ENCODE measurements at places on chromosomes 2 and 18. TPM values are rescaled to one million over a fixed set of nuclear protein-coding genes. Genes with fewer than 3 reads are reported as not detected.
A peak's percentile ranks its signal among the peaks of the same experiment; 100 is the strongest.

DNA sequence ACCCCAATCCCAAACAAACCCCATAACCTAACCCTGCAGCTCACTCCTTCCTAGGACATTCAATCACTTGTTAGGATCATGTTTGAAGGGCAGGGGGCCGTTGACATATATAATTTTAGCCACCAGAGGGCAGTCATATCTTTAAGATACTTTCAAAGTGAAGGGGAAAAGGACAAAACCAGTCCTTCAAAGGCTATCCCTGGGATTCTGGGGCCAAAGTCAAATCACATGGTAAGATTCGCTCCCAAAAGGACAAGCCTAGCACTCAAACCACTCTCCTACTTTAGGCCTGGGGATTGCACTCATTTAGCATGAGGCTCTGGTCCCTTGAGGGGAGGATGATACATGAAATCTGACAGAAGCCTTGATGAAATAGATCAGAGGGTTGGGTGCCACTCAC lies 44.6 kb downstream of the HAUS1 start:
- peak; percentile 69 for DNase-seq
- H3K27me3 ChIP-seq, result no peaks in the 10 kb centered on the region
- no peaks in the 10 kb centered on the region for H3K36me3 ChIP-seq

- DNase-seq, result no peak
- no peaks in the 10 kb centered on the region for H3K27me3 ChIP-seq
- H3K4me1 ChIP-seq, result no peaks in the 10 kb centered on the region
- H3K4me3 ChIP-seq, result no peak overlapping the region
- H3K27ac ChIP-seq, result no peak overlapping the region
Observed at GRCh38 chr2:240245184-240245583, 104.7 kb upstream of the OTOS start.

STARD6 gene
- total RNA-seq, result not detected

- H3K27ac ChIP-seq, result no peak overlapping the region
- no peak overlapping the region for H3K4me3 ChIP-seq
- DNase-seq, result no peak
- H3K4me1 ChIP-seq, result peaks cover 4% of the 10 kb centered on the region
- H3K27me3 ChIP-seq, result no peaks in the 10 kb centered on the region
Observed at GRCh38 chr2:233375490-233376314, 21.4 kb downstream of the DGKD start.

ZNF892 gene
- total RNA-seq, result 1.4 TPM

RFTN2 gene
- total RNA-seq, result 4.8 TPM

DNA sequence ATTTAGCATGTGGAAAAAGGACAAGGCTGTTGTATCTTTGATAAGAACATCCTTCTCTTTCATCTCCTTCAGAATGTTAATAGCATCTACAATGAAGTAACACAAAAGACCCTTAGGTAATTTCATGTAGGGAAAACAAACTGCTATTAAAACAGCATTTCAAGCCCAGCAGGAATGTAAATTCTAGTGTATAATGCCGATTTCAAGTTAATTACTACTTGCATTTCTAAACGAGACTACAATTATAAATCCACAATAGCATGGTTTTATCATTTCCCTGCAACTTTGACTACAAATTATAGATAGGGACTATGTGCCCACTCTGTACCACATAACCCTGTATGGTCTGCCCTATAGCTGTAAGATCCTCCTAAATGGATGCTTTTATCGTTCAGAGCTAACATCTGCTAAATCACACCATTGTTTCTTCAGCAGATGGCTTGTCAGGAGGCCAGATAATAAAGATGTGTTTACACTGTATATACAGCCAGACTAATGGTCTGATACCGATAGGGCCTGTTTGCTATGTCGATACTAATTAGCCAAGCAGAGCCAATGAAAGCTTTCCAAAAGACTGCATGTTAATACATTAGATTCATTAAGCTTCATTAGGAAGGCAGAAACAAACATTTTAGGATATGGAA lies 51.9 kb downstream of the LRPPRC start:
- DNase-seq, result no peak
- no peak overlapping the region for H3K4me3 ChIP-seq
- no peak overlapping the region for H3K27ac ChIP-seq
- H3K4me1 ChIP-seq, result no peaks in the 10 kb centered on the region
- H3K27me3 ChIP-seq, result no peaks in the 10 kb centered on the region
- peaks cover 52% of the 10 kb centered on the region for H3K36me3 ChIP-seq

TUBA4B gene
- total RNA-seq, result not detected

LOXHD1 gene
- total RNA-seq, result not detected

GLB1L gene
- total RNA-seq, result 1.8 TPM

DNA sequence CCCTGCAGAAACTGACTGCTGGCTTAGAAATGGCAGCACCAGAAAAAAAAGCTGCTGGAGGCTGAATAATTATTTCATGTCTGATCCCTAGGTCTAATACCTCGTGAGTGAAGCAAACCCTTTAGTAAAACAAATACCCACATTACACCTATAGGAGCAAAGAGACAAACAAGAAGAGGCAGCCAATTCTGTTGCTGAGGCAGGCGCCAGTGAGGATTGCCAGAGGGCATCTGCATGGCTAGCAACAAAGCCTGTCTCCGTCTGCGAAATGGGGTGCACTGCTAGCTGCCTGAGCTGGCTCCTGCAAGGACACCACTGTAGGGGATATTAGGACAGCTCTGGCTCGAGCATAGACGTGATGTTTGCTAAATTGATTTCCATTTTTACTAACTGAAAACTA lies 509.7 kb downstream of the TDRD15 start:
- H3K4me1 ChIP-seq, result no peaks in the 10 kb centered on the region
- H3K27ac ChIP-seq, result no peak overlapping the region
- no peak for DNase-seq
- no peak overlapping the region for H3K4me3 ChIP-seq
- H3K27me3 ChIP-seq, result no peaks in the 10 kb centered on the region
- no peaks in the 10 kb centered on the region for H3K36me3 ChIP-seq

DNA sequence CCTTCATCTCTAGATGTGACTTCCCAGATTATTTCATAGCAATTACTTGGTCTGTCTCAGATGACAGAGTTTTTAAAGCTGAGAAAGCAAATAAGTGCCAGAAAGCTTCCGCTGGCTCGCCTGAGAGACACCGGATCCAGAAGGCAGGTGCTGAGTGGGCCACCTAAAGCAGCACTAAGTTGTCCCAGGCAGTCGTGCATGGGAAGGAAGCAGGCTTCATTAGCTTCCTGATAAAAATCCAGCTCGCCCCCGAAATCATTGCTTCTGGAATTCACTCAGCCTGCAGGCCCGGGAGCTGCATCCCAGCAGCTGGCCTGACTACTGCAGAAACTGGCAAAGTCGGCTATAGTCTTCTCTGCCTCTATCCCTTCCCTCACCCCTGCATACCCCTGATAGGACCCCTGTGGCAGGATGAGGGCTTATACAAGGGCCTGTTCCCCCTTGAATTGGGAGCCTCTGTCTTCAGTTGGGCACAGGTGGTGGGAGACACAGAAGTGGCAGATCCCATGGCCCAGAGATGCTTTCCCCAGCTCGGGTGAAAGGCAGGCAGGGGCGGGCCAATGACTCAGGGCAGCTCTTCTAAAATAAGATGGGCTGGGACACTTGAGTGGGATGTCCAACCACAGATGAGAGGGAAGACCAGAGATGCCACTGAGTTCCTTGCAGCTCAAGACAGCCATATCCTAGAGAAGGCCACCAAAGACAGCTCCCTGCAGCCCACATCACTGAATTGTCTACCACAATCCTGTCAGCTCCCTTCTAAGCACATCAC lies 262.4 kb upstream of the PKDCC start:
- H3K36me3 ChIP-seq, result no peaks in the 10 kb centered on the region
- H3K27me3 ChIP-seq, result no peaks in the 10 kb centered on the region
- no peaks in the 10 kb centered on the region for H3K4me1 ChIP-seq
- no peak overlapping the region for H3K4me3 ChIP-seq

PLB1 gene
- total RNA-seq, result 9.7 TPM

ASB18 gene
- total RNA-seq, result not detected

NGEF gene
- 0.43 TPM for total RNA-seq

GRCh38 chr2:59974051-59974766 lies 579.2 kb downstream of the BCL11A start:
- DNase-seq, result no peak
- no peaks in the 10 kb centered on the region for H3K27me3 ChIP-seq
- H3K4me3 ChIP-seq, result no peak overlapping the region
- no peaks in the 10 kb centered on the region for H3K36me3 ChIP-seq
- H3K4me1 ChIP-seq, result no peaks in the 10 kb centered on the region

- H3K27ac ChIP-seq, result peak overlapping the region; percentile 76
- H3K36me3 ChIP-seq, result no peaks in the 10 kb centered on the region
- DNase-seq, result no peak
- no peaks in the 10 kb centered on the region for H3K27me3 ChIP-seq
Observed at GRCh38 chr2:235638541-235639427, 144.9 kb downstream of the AGAP1 start.

DNA sequence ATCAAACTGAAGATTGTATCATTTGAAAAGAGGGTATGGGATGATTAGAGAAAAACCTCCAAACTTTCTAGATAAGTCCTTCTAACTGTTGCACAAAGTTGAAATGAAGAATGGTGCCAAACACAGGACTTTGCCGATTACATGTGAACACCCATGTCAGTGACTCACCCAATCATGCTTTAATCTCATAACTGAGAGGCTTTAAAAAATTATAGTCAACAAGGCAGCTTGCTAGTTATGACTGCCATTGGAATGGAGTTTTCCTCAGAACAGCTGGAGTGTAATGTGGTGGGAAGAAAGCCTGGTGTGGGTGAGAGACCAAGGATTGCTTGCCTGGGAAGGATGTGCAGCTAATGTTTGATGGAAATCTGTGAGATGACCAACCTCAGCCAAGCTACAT lies 98.2 kb upstream of the ALPP start:
- H3K27ac ChIP-seq, result no peak overlapping the region
- H3K4me3 ChIP-seq, result no peak overlapping the region
- H3K36me3 ChIP-seq, result no peaks in the 10 kb centered on the region
- H3K27me3 ChIP-seq, result no peaks in the 10 kb centered on the region
- no peak for DNase-seq

GRCh38 chr2:27202854-27203253 lies 9.0 kb upstream of the ATRAID start:
- H3K4me1 ChIP-seq, result no peaks in the 10 kb centered on the region
- no peak overlapping the region for H3K4me3 ChIP-seq
- no peaks in the 10 kb centered on the region for H3K27me3 ChIP-seq
- DNase-seq, result no peak

DNA sequence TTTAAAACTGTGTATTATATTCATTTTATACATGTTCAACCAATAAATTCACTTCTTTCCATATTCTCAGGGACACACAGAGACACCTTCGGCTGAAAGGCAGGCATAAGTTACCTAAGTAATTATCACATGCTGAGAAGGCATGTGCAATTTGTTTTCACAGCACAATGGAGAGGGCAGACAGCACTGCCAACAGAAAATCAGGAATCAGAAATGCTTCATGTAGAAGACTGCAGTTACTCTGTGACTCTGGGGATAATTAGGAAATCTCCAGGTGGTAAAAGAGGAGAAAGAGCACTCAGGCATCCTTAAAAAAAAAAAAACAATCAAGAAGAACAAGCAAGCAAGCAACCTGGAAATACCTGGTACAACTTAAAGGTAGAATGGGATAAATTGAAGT lies 49.3 kb downstream of the DSEL start:
- no peak for DNase-seq
- H3K4me3 ChIP-seq, result no peak overlapping the region
- no peaks in the 10 kb centered on the region for H3K36me3 ChIP-seq
- no peak overlapping the region for H3K27ac ChIP-seq
- no peaks in the 10 kb centered on the region for H3K27me3 ChIP-seq

CAPN13 gene
- total RNA-seq, result not detected

RAPGEF4 gene
- 79.9 TPM for total RNA-seq
